Nucleus accumbens (tissue), 56 donors: ENCODE measurements at places on chromosomes 3 and 15.
A peak's percentile ranks its signal among the peaks of the same experiment; 100 is the strongest.

DNA sequence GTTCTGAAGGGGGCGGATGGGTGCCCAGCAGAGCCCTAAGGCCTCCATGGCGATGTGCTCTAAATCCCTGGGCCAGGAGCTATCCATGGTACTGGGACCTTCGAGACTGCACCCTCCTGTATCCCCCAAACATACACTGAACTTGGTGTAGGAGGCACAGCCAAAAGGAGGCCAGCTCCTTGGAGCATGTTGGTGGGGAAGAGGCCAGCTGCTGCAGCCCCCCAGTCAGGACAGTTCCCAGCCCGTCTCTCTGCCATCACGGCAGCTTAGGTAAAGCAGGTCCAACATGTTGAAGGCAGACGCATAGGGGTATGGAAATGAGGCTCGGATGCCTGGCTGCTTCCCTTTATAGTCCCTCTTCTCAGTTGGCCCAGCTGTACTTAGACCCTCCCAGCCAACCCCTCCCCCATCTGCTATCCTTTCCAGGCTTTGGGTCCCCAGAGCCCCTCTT lies 1.8 kb downstream of the CAMKV start:
- no peak for DNase-seq

GRCh38 chr3:65714134-65714533 lies 324.6 kb downstream of the MAGI1 start:
- DNase-seq: no peak

GRCh38 chr3:65676580-65676979 lies 362.1 kb downstream of the MAGI1 start:
- DNase-seq: no peak

- no peak for DNase-seq
Measured at GRCh38 chr3:168659015-168659414, 563.3 kb upstream of the GOLIM4 start.

- no peak for DNase-seq
Measured at GRCh38 chr3:126988451-126989021, 5.6 kb downstream of the PLXNA1 start.

DNA sequence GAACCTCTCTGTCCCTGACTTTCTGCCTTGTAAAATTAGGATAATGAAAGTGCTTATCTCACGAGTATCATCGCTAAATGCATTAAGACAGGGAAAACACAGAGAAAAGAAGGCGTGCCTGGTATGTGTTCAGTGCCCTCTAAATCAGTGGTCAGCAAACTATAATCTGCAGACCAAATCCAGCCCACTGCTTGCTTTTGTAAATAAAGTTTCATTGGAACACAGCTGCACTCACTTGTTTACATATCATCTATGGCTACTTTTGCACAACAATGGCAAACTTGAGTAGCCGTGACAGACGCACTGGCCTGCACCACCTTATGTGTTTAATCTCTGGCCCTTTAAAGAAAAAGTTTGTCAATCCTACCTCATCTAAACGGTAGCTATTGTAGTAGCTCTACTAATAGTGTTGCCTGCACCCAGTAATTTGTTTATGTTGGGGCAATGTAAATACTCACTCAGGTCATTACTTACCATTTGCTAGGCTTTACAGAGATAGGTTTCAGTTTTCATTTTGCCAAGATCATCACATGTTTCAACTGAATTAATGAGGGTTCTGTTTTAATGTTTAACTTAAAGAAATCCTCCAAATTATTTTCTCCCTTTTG lies 229.4 kb downstream of the FEZF2 start:
- DNase-seq: no peak

GRCh38 chr15:69610277-69610676 lies 157.7 kb downstream of the RPLP1 start:
- DNase-seq: no peak

GRCh38 chr15:91887321-91887720 lies 33.8 kb downstream of the SLCO3A1 start:
- peak; percentile 86 for DNase-seq

GRCh38 chr3:197003461-197004385 lies 25.9 kb downstream of the MELTF start:
- no peak for DNase-seq

DNA sequence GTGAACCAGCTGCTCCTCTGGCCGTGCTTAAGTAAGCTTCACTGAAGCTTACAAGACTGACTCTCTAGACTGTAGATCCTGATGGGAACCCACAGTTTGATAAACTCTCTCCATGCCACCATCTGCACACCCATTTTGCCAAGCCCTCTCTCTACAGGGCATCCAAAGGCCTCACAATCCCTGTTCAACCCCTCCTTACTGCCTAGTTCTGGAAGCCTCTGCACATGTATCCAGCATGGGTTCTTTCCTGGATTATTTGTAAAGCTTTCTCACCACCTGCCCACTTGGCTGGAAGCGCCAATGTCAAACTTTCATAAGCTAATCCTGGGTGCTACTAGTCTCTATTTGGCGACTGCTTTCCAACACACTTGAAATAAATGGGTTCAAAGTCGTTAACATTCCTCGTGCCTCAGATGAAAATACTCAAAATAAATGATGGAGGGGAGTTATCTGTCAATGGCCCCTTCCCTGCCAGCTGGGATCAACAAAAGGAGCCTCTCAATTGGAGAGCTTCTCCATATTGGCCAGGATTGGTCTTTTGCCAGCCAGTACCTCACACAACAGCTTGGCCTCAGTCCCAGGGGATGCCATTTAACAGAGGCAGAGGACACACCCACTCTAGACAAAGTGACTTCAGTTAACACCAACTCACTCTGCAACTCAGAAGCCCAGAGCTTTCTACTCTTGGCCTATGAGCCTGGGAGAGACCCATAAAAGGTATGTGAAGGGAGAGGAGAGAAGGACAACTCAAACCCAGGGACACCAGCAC lies 48.1 kb downstream of the SH3BP5 start:
- no peak for DNase-seq

DNA sequence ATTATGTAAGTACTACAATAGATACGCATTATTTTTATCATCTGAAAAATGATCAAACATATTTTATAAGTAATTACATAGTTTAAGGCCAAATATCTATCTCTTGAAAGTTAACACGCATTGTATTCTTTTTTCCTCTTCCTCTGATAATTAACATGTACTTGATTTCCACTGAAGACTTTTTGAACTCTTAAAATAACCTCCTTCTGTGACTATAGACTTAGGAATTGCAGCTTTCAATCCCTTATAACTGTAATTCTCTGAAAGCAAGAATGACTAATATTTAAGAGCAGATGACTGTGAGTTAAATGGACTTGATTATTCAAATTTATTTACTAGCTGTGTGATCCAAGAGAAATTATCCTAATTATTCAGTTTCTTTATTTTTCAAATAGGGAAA lies 730.6 kb upstream of the NECTIN3 start:
- DNase-seq: no peak

DNA sequence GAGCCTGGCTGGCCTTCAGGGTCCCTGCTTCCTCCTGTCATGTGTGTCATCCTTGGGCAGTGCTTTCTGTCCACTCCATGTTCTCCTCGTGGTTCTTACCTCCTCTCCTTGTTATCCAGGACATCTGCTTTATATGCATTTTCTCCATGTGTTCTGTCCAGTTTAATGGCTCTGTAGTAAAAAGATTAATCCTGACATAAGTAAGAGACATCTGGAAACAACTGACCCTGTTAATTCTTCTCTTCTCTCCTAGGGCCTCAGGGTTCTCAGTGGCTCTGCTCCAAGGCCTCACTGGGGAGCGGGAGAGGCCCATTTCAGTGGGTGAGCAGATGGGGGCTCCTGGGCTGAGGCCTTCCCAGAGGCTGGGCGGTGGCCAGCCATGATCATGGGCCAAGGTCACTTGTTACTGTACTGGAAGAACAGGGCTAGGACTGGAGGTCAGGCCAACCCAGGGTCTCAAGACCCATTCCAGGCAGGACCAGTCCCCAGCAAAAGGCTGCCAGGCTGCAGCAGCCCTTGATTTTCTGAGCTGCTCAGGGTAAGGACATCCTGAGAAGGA lies 20.2 kb upstream of the CDCP1 start:
- no peak for DNase-seq

- no peak for DNase-seq
Measured at GRCh38 chr3:117266806-117267205, 557.2 kb downstream of the TUSC7 start.

DNA sequence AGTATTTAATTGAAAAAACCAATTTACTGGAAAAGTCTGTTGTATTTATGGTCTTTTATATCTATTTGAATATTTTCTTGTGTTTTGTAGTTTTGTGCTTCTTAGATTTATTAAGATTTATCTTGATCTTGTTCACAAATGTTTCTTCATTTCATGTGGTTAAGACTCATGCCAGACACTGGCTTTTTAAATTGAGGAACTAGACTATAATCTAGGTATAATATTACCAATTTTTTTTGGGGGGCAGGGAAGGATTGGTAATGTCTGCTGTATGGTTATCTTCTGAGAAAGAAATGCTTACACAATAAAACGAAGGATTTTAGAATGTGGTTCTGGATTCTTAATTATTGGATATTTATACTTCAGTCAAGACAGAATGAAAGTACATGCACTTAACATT lies 24.9 kb downstream of the AP4E1 start:
- DNase-seq: no peak

GRCh38 chr15:93520206-93520605 lies 431.2 kb upstream of the RGMA start:
- no peak for DNase-seq

DNA sequence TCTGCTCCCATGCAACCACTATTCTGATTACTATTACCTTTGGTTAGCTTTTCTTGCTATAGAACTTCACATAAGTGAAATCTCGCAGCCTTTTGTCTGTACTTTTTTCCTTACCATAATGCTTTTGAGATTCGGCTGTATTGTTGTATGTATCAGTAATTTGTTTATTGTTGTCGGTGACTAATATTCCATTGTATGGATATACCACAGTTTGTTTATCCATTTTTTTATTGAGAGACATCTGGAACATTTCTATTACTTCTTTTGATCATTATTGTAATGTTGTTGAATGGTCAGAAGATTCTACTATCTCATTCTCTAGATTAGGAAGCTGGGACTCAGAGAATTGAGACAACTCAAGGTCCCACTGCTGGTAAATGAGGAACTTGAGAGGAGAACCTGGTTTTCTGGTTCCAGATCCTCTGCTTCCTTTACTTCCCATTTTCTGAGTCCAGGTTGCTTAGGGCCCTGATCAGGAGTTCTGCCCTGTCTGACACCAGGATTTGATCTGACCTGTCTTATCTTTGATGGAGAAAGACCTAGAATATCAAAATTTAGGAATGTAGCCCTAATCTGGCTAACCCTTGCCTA lies 18.2 kb upstream of the SPTSSB start:
- DNase-seq: no peak

GRCh38 chr15:68290715-68291114 lies 13.2 kb downstream of the FEM1B start:
- DNase-seq: no peak

DNA sequence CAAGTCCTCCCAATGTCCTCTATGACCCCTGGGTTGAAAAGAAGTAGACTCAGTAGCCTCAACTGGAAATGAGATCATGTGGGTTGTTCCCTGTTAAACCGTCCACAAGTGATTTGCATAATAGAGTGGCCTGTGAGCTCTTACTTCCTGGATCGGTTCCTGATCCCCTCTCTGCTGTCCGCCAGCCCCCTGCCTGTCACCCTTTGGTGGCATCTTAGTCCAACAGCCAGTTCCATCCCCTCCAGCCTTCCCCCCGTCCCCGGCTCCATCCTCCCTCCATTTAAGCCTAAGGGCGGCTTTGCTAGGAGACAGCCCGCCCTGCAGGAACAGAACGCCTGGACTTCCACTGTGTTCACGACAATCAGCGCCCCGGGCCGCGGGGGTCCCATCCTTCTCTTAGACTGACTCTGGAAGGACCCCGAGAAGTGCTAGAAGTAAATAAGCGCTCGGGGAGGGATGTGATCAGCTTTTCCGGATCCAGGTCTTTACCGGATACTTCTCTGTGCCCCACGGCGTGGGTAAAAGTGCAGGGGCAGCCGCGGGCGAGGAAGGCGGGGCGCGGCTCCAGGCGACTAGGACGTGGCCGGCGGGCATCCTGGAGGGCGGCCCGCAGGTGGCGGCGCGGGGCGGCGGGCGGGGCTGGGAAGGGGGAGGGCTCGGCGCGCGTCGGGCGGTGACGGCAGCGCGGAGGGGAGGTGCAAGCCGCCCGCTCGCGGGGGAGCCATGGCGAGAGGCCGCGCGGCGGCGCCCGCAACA lies 51.2 kb upstream of the ULK4 start:
- DNase-seq: peak; percentile 56

GRCh38 chr3:44418549-44418948 lies 58.9 kb downstream of the ZNF445 start:
- no peak for DNase-seq

- peak; percentile 25 for DNase-seq
Measured at GRCh38 chr3:125141596-125142419, 70.7 kb downstream of the SLC12A8 start.

- no peak for DNase-seq
Measured at GRCh38 chr3:142896201-142896755, 7.4 kb upstream of the PCOLCE2 start.

DNA sequence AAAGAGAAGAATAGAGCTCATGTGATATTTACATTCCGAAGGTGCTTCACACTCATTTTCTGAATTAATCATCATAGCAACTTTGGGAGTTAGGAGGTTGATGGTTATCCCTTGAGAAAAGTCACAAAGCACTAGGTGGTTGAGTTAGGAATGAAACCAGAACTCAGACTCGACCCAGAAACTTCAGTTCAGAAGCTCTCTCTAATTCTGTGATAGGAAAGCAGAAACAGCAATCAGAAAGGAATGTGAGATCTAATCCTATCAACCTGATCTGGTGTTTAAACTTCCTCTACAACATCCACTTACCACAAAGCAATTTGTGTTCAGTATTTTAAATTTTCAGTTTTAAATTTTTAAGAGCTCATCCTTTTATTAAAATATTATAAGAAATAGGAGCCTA lies 211.2 kb downstream of the CNTN3 start:
- DNase-seq: no peak

- DNase-seq: no peak
Measured at GRCh38 chr15:36810656-36811449, 231.4 kb downstream of the CDIN1 start.

- DNase-seq: no peak
Measured at GRCh38 chr3:156353563-156353962, 201.4 kb downstream of the SSR3 start.

DNA sequence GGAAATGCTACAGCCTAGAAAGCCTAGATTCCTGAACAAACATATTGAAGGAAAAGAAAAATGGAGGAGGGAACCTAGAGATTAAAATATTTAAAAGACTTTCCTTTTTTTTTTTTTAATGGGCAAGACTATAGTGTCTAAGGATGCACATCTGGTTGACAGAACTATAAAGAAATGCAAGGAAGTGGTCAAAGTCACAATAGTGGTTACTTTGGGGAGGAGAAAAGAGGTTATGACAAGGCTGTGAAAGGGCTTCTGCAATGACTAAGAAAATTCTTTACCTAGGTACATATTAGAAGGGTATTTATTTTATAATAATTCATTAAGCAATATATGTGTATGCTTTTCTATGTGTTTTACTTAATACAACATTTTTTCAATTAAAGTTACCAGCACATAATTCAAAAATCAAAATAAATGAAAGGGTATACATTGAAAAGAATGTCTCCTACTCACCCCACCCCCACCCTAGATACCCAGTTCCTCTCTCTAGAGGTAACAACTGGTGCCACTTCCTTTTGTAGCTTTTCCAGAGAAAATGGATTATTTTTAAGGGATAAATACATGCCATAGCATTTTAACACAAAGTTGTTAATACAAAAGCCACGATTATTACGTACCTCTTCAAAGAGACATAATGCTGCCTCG lies 70.1 kb downstream of the HERC1 start:
- no peak for DNase-seq
